ENCODE measurements at places on chromosomes 11 and 22. TPM values are rescaled to one million over a fixed set of nuclear protein-coding genes. Genes with fewer than 3 reads are reported as not detected.

SLC25A22 gene
- total RNA-seq, result 20.8 TPM

GLYAT gene
- not detected for total RNA-seq

ARL2 gene
- 84.4 TPM for total RNA-seq

PRMT3 gene
- 10.2 TPM for total RNA-seq

GAB4 gene
- not detected for total RNA-seq

TLCD5 gene
- total RNA-seq, result 4.2 TPM

FJX1 gene
- 5.9 TPM for total RNA-seq

USP2 gene
- 3.0 TPM for total RNA-seq

AP1B1 gene
- 62.4 TPM for total RNA-seq

DNA sequence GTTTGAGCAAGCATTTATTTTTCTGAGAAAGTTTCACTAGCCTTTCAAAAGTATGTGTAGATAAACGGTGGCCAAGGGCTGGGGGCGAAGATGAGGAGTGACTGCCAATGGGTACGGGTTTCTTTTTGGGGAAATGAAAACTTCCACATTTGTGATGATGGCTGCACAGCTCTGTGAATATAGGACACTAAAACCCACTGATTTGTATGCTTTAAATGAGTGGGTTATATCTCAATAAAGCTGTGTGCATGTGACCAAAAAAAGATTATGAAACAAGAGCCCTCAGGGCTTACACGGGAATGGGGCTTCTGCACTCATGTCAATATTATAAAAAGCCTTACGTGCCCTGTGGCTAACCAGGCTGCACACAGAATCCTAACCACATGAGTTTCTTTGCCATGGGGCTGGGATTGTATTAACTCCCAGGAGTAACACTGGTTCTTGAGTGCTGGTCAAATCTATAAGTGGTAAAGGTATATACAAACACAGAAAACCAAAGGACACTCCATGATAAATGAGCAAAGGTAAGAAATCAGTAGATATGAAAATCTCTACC lies 31.3 kb downstream of the ABCC8 start:
- no peaks in the 10 kb centered on the region for H3K4me1 ChIP-seq
- DNase-seq, result no peak
- no peaks in the 10 kb centered on the region for H3K27me3 ChIP-seq
- H3K27ac ChIP-seq, result no peak overlapping the region
- H3K4me3 ChIP-seq, result no peak overlapping the region

- no peak overlapping the region for H3K27ac ChIP-seq
- H3K4me1 ChIP-seq, result no peaks in the 10 kb centered on the region
- no peak overlapping the region for H3K4me3 ChIP-seq
- H3K36me3 ChIP-seq, result no peaks in the 10 kb centered on the region
Measured at GRCh38 chr11:92511522-92512203, 287.0 kb downstream of the FAT3 start.

DNA sequence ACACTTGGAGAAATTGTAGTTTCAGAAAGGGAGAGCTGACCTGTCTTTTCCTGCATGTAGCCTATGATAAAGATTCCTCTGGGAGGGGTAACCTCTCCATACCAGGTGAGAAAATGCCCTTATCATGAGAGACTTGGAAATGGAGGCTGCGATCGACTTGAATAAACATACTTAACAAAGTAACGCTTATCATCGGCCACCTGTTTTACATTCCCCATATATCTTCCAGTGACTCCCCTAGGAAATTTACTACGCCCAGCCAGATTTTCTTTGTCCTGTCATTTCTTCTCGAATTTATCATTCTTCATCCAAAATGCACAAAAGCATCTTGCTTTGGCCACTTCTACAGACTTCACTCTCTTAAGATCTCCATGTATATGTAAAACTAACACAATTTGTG lies 143.5 kb downstream of the CCDC81 start:
- peaks cover 27% of the 10 kb centered on the region for H3K4me1 ChIP-seq
- no peak for DNase-seq
- no peaks in the 10 kb centered on the region for H3K27me3 ChIP-seq
- H3K4me3 ChIP-seq, result no peak overlapping the region

- H3K4me3 ChIP-seq, result no peak overlapping the region
- no peak for DNase-seq
- peaks cover 32% of the 10 kb centered on the region for H3K4me1 ChIP-seq
- H3K27ac ChIP-seq, result no peak overlapping the region
- no peaks in the 10 kb centered on the region for H3K27me3 ChIP-seq
- H3K36me3 ChIP-seq, result no peaks in the 10 kb centered on the region
Measured at GRCh38 chr11:73152861-73153483, 10.9 kb upstream of the FCHSD2 start.

DNA sequence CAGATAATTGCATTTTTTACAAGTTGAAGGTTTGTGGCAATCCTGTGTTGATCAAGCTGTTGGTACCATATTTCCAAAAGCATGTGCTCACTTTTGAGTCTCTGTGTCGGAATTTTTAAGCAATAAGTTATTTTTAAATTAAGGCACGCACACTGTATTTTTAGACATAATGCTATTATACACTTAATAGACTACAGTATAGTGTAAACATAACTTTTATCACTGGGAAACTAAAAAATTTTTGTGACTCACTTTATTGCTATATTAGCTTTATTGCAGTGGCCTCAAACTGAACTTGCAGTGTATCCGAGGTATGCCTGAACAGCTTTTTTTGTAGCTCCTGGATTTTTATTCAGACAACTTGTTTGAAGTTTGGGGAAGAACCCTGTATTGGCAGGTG lies 31.3 kb upstream of the RRM1 start:
- no peak overlapping the region for H3K27ac ChIP-seq
- no peaks in the 10 kb centered on the region for H3K27me3 ChIP-seq
- no peak overlapping the region for H3K4me3 ChIP-seq
- H3K36me3 ChIP-seq, result peaks cover 25% of the 10 kb centered on the region
- peaks cover 12% of the 10 kb centered on the region for H3K4me1 ChIP-seq

GRCh38 chr11:36333897-36334296 lies 37.8 kb downstream of the PRR5L start:
- no peaks in the 10 kb centered on the region for H3K27me3 ChIP-seq
- H3K4me3 ChIP-seq, result no peak overlapping the region
- H3K4me1 ChIP-seq, result no peaks in the 10 kb centered on the region
- no peak for DNase-seq
- no peak overlapping the region for H3K27ac ChIP-seq

DNA sequence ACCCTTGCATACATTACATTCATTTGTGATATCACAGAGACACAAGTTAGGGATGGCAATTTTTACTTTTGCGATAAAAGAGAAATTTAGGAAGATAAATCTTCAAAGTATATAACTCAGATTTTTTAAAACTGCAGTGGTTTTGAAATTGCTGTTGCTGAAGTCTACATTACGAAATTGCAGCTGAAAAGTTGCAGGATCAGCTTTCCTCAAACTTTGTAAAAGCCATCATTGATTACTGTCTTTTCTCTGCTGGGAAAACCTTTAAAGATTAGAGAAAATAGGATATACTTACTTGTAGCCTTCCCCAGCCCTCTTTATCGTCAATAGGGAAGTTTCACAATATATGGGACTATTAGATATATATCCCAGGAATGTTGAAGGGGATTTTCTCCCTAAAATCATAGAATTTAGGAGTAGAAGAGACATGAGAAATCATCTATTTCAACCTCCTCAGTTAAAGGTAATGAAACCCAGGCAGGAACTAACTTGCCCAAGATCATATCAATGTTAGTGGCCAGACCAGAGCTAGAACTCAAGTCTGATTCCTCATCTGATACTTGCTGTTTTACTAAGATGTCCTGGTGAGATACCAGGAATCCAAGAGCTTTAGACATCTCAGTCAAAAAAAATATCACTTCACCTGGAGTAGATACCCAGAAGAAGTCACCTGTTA lies 10.4 kb upstream of the AGBL2 start:
- H3K27me3 ChIP-seq, result no peaks in the 10 kb centered on the region
- peaks cover 3% of the 10 kb centered on the region for H3K4me1 ChIP-seq
- peaks cover 97% of the 10 kb centered on the region for H3K36me3 ChIP-seq
- H3K4me3 ChIP-seq, result no peak overlapping the region
- no peak for DNase-seq

GRCh38 chr11:115869780-115870431 lies 365.7 kb upstream of the CADM1 start:
- H3K4me1 ChIP-seq, result no peaks in the 10 kb centered on the region
- H3K27me3 ChIP-seq, result no peaks in the 10 kb centered on the region
- H3K27ac ChIP-seq, result no peak overlapping the region
- H3K36me3 ChIP-seq, result no peaks in the 10 kb centered on the region
- no peak overlapping the region for H3K4me3 ChIP-seq

- no peak overlapping the region for H3K4me3 ChIP-seq
- no peaks in the 10 kb centered on the region for H3K27me3 ChIP-seq
- no peak for DNase-seq
- H3K4me1 ChIP-seq, result peaks cover 61% of the 10 kb centered on the region
- no peaks in the 10 kb centered on the region for H3K36me3 ChIP-seq
- no peak overlapping the region for H3K27ac ChIP-seq
Measured at GRCh38 chr11:33324302-33324985, 67.3 kb downstream of the HIPK3 start.

- H3K27me3 ChIP-seq, result no peaks in the 10 kb centered on the region
- peak overlapping the region; percentile 1 for H3K4me3 ChIP-seq
- H3K27ac ChIP-seq, result peak overlapping the region; percentile 76
- no peaks in the 10 kb centered on the region for H3K36me3 ChIP-seq
- no peaks in the 10 kb centered on the region for H3K4me1 ChIP-seq
Measured at GRCh38 chr11:126929179-126930061, 71.2 kb downstream of the KIRREL3 start.

GRCh38 chr22:19878461-19879245 lies 24.0 kb upstream of the GNB1L start:
- no peaks in the 10 kb centered on the region for H3K27me3 ChIP-seq
- peaks cover 5% of the 10 kb centered on the region for H3K36me3 ChIP-seq
- DNase-seq, result peak; percentile 39
- peaks cover 34% of the 10 kb centered on the region for H3K4me1 ChIP-seq
- H3K4me3 ChIP-seq, result no peak overlapping the region
